ENCODE measurements at places on chromosomes 6 and 20.

GRCh38 chr6:16129623-16130401, 926 bp downstream of the MYLIP start:
- DNase-seq = no peak

DNA sequence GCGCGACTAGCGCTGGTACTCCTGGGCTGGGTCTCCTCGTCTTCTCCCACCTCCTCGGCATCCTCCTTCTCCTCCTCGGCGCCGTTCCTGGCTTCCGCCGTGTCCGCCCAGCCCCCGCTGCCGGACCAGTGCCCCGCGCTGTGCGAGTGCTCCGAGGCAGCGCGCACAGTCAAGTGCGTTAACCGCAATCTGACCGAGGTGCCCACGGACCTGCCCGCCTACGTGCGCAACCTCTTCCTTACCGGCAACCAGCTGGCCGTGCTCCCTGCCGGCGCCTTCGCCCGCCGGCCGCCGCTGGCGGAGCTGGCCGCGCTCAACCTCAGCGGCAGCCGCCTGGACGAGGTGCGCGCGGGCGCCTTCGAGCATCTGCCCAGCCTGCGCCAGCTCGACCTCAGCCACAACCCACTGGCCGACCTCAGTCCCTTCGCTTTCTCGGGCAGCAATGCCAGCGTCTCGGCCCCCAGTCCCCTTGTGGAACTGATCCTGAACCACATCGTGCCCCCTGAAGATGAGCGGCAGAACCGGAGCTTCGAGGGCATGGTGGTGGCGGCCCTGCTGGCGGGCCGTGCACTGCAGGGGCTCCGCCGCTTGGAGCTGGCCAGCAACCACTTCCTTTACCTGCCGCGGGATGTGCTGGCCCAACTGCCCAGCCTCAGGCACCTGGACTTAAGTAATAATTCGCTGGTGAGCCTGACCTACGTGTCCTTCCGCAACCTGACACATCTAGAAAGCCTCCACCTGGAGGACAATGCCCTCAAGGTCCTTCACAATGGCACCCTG, 1.6 kb downstream of the TPBG start:
- peak; percentile 64 for DNase-seq

DNA sequence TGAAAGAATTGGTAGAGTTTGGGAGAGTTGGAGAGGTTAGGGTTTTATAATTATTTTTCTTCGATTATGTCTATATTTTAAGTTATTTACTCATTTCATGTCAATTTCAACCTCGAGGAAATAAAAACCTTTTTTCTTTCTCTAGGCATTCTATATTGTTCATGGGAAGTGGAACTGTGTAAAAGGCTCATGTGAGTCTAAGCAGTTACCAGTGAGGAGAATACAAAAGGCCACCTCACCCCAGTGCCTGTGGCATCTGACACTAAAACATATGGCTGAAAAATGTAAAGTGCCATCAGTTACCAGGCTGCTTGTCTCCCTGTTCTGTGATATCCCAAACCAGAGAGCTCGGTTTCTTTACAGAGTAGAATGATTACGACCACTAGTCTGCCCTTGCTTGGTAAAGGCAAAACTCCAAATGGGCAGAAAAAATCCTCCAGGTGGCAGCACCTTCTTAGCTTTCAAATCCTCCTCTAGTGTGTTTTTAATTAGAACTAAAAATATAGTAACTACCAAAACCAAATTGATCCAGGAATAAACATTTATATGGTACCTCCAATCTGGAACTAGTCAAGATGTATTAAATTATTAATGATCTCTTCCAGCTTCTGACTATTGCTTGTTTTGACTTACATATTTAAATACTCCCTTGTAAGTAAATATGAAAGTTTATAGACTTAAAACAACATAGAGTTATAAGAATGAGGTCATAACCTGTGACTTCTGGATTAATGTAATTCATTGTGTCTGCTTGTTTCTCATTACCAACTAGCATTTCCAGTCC, 122.6 kb upstream of the MCHR2 start:
- DNase-seq = no peak

- DNase-seq = peak; percentile 40
These were observed 9.7 kb downstream of the CST7 start for GRCh38 chr20:24958506-24959385.

GRCh38 chr20:45890077-45890984, 677 bp downstream of the NEURL2 start:
- peak; percentile 90 for DNase-seq

DNA sequence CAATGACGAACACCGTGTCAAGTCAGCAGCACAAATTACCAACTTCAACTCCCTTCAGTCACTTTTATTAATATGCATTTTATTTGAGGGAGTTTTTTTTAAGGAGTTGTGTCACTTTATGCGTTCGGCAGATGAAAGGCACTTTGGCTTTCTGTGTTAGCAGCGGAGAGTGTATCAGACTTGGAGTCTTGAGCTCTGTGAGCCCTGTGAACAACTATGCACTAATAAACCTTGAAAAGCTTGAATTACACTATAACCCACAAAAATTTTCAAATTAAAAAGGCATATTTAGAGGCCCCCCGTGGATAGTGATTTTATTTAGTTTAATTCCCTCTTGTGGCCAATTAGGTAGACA, 335.3 kb upstream of the NT5E start:
- no peak for DNase-seq

- no peak for DNase-seq
These were observed 122.2 kb upstream of the TNFAIP3 start for GRCh38 chr6:137744877-137745276.

GRCh38 chr6:150596439-150596838, 3.2 kb upstream of the PLEKHG1 start:
- DNase-seq = no peak

- DNase-seq = no peak
These were observed 5.8 kb downstream of the GABBR1 start for GRCh38 chr6:29626948-29627754.

- DNase-seq = no peak
These were observed 147.2 kb upstream of the HMGCLL1 start for GRCh38 chr6:55726144-55726543.

- DNase-seq = no peak
These were observed 63.7 kb upstream of the SLC22A23 start for GRCh38 chr6:3520281-3521230.

GRCh38 chr6:155936551-155936950, 480.9 kb upstream of the NOX3 start:
- DNase-seq = peak; percentile 80

- no peak for DNase-seq
These were observed 124.5 kb upstream of the SALL4 start for GRCh38 chr20:51926670-51927305.

GRCh38 chr6:157108923-157109322, 214.4 kb downstream of the TMEM242 start:
- no peak for DNase-seq

DNA sequence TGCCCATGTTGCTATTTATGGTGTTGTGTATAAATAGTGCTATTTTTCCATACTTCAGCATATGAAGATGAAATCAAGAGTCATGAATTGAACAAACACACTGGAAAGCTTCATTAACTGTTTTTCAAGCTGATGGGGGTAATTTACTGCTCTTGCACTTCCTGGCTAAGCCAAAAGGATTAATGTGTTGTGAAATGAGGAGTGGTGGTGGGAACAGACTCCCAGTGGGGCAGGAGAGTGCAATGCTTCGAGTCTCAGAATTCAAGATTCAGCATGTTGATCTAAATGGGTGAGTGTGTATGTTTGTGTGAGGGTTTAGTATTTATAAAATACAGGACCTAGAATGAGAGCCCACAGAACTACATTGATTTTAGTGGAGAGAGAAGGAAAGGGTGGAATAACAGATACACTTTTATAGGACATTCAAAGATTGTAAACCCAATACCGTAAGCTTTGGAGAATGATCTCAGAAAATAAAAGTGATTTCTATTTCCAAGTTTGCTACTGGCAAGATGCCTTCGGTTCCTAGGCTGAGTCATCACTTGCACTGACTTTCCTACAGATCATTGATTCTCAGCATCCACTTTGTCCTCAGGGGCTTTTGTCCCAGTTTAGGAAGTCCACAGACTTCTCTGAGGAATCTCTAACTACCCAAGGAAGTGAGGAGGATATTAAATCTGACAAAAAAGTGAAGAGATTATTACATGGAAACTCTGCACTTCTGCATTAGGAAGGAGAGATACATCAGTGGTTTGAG, 303.6 kb downstream of the TRDN start:
- DNase-seq = no peak

- DNase-seq = no peak
These were observed 17.1 kb downstream of the TTLL2 start for GRCh38 chr6:167341665-167342655.

- DNase-seq = no peak
These were observed 255.4 kb upstream of the IRAK1BP1 start for GRCh38 chr6:78611886-78612480.

DNA sequence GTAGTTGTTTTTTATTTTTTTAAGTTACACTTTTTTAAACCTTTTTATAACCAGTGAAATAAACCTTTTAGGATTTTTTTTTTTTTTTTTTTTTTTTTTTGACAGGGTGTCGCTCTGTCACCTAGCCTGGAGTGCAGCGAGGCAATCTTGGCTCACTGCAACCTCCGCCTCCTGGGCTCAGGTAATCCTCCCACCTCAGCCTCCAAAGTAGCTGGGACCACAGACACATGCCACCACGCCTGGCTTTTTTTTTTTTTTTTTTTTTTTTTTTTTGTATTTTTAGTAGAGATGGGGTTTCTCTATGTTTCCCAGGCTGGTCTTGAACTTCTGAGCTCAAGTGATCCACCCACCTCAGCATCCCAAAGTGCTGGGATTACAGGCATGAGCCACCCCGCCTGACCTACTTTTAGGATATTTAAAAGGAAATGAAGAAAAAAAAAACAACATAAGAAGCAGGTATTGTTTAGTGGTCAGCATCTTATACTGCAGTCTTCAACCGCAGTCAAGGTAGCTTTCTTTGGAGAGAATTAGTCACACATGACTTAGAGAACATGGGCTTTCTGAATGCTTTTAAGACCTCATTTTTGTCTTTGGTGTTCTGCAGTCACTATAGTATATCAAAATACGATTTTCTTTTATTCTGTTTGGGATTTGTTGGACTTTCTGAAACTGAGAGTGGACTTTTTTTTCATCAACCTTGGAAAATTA, 1.6 kb downstream of the POLR1H start:
- DNase-seq = no peak
